GM23338 (cell line): ENCODE measurements at places on chromosomes 3 and 15.

GRCh38 chr15:58473724-58474123, 41.9 kb downstream of the LIPC start:
- no peaks in the 10 kb centered on the region for H3K27me3 ChIP-seq
- no peaks in the 10 kb centered on the region for H3K36me3 ChIP-seq
- H3K4me3 ChIP-seq, result no peak overlapping the region
- DNase-seq, result no peak

- no peaks in the 10 kb centered on the region for H3K27me3 ChIP-seq
- peak overlapping the region; percentile 94 for H3K4me3 ChIP-seq
- DNase-seq, result no peak
- H3K27ac ChIP-seq, result peak overlapping the region; percentile 84; the same call in 1 of the 2 replicates
Observed at GRCh38 chr3:156554515-156554841, 439 bp downstream of the SSR3 start.

GRCh38 chr3:153404157-153404556, 242.1 kb downstream of the RAP2B start:
- no peaks in the 10 kb centered on the region for H3K27me3 ChIP-seq
- no peak for DNase-seq
- H3K27ac ChIP-seq, result no peak overlapping the region
- peaks cover 11% of the 10 kb centered on the region for H3K4me1 ChIP-seq
- H3K4me3 ChIP-seq, result no peak overlapping the region
- no peaks in the 10 kb centered on the region for H3K36me3 ChIP-seq

DNA sequence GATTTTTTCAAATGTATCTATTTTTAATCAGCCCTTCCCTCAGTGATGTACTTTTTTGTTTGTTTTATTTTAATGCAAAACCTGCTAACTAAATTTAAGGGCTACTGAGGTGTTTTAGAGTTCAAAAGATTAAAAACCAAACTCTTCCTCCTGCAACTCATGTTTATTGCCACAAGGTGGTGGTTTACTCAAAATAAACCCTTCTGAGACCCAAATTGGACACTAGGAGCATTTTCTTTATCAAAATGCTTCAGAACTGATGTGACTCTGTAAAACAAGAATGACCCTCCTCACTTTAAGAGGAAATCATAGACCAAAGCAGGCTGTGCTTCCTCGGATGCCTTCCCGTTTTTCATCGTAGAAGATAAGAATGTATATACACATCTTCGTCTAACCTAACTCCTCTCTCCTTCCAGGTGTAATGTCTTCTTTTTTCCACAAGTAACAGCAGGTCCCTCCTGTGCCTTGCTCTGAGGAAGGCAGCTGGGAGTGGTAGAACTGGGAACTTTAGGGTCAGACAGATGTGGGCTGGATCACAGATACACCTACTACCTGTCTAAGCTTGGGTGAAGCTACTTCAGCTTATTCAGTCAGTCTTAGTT, 2.9 kb upstream of the NME9 start:
- peaks cover 25% of the 10 kb centered on the region for H3K4me1 ChIP-seq
- no peak overlapping the region for H3K27ac ChIP-seq
- no peaks in the 10 kb centered on the region; the same call in 1 of the 2 replicates for H3K27me3 ChIP-seq
- H3K36me3 ChIP-seq, result no peaks in the 10 kb centered on the region
- no peak overlapping the region for H3K4me3 ChIP-seq

DNA sequence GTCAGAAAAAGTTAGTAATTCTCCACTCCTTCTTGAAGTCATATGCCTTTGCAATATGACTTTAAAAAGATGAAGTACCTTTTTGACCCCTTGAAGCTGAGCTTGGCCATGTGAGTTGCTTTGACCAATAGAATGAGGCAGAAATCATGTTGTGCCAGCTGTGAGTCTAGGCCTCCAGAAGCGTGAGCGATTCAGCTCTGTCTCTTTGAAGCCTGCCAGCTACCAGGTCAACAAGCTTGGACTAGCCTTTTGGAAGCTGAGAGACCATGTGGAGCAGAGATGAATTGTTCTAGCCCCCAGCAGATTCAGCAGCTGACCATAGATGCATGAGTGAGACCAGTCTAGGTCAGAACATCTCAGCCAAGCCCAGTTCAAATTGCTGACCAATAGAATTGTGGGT, 69.8 kb upstream of the EOMES start:
- no peak overlapping the region for H3K27ac ChIP-seq
- H3K4me3 ChIP-seq, result no peak overlapping the region
- DNase-seq, result no peak
- H3K36me3 ChIP-seq, result no peaks in the 10 kb centered on the region
- H3K27me3 ChIP-seq, result no peaks in the 10 kb centered on the region
- no peaks in the 10 kb centered on the region for H3K4me1 ChIP-seq

DNA sequence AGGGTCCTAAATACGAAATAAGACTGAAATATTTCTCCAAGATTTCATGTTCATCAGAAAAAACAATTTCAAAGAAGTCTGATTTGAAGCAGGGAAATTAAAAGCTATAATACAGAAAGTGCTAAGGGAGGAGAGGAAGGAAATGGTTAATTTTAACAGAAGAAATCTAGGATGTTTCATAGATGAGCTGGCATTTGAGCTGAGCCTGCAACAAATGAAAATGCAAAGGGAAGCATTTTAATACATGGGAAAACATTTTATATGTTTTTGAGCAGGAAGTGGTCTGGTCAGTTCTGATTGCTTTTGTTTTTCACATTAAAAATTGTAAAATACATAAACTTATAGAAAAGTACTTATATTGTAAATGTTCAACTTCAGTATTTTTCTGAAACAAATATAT, 17.2 kb upstream of the RAP2B start:
- no peak for DNase-seq
- no peaks in the 10 kb centered on the region for H3K36me3 ChIP-seq
- no peak overlapping the region for H3K4me3 ChIP-seq

- no peaks in the 10 kb centered on the region for H3K4me1 ChIP-seq
- H3K27ac ChIP-seq, result no peak overlapping the region
- H3K36me3 ChIP-seq, result no peaks in the 10 kb centered on the region
Observed at GRCh38 chr3:104868291-104868690, 498.4 kb upstream of the ALCAM start.

- no peak for DNase-seq
- H3K36me3 ChIP-seq, result no peaks in the 10 kb centered on the region
- H3K4me3 ChIP-seq, result no peak overlapping the region
- H3K4me1 ChIP-seq, result no peaks in the 10 kb centered on the region
Observed at GRCh38 chr3:71972031-71972430, 187.1 kb upstream of the PROK2 start.

DNA sequence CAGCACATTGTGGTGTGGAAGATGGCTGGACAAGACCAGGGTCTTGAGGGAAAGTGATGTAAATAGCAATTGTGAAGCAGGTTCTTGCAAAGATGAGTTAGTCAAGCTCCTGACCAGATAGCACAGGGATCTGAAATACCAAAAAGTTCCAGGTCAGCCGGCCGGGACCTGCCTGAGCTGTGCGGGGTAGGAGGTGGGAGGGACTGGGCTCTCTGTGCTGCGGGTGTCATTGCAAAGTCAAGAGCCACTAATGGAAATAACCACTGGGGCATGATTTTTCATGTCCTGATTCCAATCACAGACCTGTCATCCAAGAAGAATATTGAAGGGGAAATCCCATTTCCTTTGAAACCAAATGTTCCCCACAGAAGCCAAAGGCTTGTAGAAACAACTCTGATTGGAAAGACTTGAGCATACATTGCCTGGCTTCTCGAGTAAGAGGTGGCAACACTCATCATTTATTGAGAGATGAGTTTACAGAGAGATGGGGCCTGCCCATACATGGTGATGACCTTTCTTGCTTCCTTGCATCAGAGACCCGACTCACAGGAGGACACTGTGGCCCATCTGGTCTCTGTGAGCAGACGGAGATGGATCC, 44.2 kb upstream of the KY start:
- no peak for DNase-seq
- no peaks in the 10 kb centered on the region for H3K4me1 ChIP-seq
- 0 out of 2 replicates have a peak, but pooled peaks cover 4% of the 10 kb centered on the region for H3K27me3 ChIP-seq
- H3K36me3 ChIP-seq, result no peaks in the 10 kb centered on the region
- H3K27ac ChIP-seq, result no peak overlapping the region
- no peak overlapping the region for H3K4me3 ChIP-seq

GRCh38 chr3:170835336-170835735, 34.7 kb downstream of the RPL22L1 start:
- peaks cover 70% of the 10 kb centered on the region for H3K4me1 ChIP-seq
- no peak overlapping the region for H3K4me3 ChIP-seq
- H3K36me3 ChIP-seq, result no peaks in the 10 kb centered on the region
- no peaks in the 10 kb centered on the region for H3K27me3 ChIP-seq
- H3K27ac ChIP-seq, result no peak overlapping the region

DNA sequence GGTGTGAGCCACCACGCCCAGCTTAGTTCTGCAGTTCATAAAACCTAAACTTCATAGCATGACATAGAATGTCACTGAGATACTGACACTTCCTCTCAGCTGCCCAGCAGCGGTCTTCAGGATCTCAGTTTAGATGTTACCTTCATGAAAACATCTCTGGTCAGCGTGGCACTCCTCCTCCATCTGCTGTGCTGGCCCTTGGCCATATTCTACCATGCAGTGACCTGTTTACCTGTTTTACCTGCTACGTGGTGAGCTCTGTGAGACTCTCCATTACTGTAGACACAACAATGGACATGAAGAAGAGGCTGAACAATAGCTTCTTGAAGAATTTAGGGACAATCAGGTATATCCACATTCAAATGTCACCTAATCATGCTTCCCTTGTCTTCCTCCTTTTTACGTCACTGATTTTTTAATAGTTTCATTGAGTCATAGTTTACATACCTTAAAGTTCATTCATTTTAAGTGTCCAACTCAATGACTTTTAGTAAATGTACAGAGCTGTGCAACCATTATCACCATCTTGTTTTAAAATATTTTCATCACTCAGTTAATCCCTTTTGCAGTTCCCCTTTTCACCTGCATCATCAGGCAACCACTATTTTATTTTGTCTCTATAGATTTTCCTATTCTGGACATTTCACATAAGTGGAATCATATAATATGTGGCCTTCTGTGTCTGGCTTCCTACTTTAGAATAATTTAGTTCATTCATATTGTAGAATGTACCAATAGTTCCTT, 32.2 kb upstream of the PTPN23 start:
- no peak overlapping the region for H3K27ac ChIP-seq
- DNase-seq, result no peak
- H3K4me1 ChIP-seq, result no peaks in the 10 kb centered on the region
- H3K36me3 ChIP-seq, result no peaks in the 10 kb centered on the region
- H3K4me3 ChIP-seq, result no peak overlapping the region

- H3K36me3 ChIP-seq, result no peaks in the 10 kb centered on the region
- peak overlapping the region; percentile 86 for H3K4me3 ChIP-seq
- H3K4me1 ChIP-seq, result peaks cover 31% of the 10 kb centered on the region
- peak; percentile 35 for DNase-seq
Observed at GRCh38 chr15:66703540-66703941, 1.5 kb downstream of the SMAD6 start.

- H3K27me3 ChIP-seq, result no peaks in the 10 kb centered on the region
- H3K27ac ChIP-seq, result no peak overlapping the region
- no peak for DNase-seq
- no peak overlapping the region for H3K4me3 ChIP-seq
Observed at GRCh38 chr3:162764808-162765071, 1268.1 kb downstream of the OTOL1 start.

GRCh38 chr3:158079599-158079998, 26.6 kb downstream of the SHOX2 start:
- no peak overlapping the region for H3K27ac ChIP-seq
- no peaks in the 10 kb centered on the region for H3K36me3 ChIP-seq
- H3K4me3 ChIP-seq, result no peak overlapping the region
- no peaks in the 10 kb centered on the region for H3K27me3 ChIP-seq

DNA sequence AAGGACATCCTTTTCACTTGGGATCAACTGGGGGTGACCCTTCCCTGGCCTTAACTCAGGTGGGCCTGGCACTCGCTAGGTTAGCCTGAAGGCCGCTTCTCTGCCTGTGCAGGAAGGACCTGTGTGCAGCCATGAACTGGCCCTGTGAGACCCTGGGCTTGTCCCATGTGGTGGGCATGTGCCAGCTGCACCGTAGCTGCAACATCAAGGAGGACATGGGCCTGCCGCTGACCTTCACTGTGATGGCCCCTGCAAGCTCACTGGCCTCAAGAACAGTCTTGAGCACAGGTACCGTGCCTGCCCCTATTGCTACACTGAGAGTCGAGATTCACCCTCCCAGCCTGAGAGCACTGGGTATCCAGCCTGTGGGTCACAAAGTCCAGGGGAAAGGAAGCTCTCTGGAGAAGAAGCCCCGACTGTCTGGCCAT, 43.0 kb downstream of the SAXO2 start:
- H3K4me1 ChIP-seq, result no peaks in the 10 kb centered on the region
- no peaks in the 10 kb centered on the region for H3K36me3 ChIP-seq
- H3K27me3 ChIP-seq, result no peaks in the 10 kb centered on the region
- H3K4me3 ChIP-seq, result no peak overlapping the region

DNA sequence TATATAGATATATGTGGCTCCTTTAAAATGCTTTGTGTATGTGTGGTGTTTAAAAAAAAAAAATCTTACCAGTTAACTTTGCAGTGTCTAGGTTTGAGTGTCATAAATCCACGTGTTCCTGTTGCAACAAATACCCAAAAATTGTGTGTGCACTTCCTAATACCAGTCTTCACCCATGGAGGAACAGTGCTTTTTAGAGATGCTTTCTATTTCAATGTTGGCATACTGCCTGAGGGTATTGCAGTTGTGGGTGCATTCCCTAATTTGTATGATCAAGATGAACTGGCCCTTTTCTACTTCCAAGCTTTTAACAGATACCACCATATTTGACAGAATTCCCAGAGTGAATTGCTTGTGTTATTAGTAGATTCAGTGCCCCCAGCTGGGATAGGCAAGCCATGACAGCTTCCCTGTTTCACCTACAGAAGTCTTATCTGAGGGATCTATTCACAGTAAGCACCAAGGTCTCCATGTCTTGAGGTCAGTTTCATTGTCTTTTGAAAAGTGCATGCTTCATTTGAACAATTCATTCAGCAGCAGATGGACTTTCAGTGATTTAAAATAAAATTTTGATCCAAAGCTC, 68.9 kb upstream of the GOLGA6B start:
- no peaks in the 10 kb centered on the region for H3K27me3 ChIP-seq
- no peaks in the 10 kb centered on the region; the same call in 1 of the 2 replicates for H3K4me1 ChIP-seq
- peaks cover 27% of the 10 kb centered on the region for H3K36me3 ChIP-seq
- H3K27ac ChIP-seq, result no peak overlapping the region
- no peak overlapping the region for H3K4me3 ChIP-seq

DNA sequence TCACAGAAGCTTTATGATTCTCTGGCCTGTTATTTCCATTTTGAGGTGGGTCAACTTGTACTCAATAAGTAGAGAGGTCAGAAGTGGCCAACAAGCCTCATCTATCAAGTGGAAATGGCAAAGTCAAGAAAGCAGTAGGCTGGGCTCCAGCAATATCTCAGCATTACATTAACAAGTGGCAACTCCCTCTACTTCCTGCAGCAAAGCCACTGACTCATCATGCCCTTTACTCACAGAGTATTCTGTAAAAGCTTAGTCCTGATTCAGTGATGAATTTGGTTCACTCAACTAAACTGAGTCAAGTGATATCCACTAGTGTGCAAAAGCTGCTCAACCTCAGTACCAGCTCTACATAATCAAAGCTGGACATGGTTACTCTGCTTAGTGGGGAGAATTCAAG, 954.6 kb downstream of the EPHA3 start:
- no peaks in the 10 kb centered on the region for H3K36me3 ChIP-seq
- no peak for DNase-seq
- no peak overlapping the region for H3K4me3 ChIP-seq

DNA sequence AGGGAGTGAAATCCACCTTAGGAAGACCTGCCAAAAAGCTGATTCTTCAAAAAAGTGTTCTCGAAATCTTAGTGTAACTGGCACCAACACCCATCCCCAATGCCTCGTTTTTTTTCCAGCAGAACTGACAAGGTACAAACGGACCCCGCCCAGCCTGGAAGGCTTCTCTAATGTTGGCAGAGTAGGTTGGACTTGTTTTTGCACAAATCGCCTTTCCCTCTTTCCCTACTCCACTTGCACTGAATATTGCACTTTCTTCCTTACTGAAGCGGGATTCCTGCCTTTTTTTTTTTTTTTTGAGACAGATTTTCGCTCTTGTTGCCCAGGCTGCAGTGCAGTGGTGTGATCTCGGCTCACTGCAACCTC, 544 bp upstream of the TIMMDC1 start:
- H3K27me3 ChIP-seq, result no peaks in the 10 kb centered on the region
- peak overlapping the region; percentile 87 for H3K27ac ChIP-seq
- peak overlapping the region; percentile 94 for H3K4me3 ChIP-seq
